ENCODE measurements at places on chromosomes 2 and 18.
A peak's percentile ranks its signal among the peaks of the same experiment; 100 is the strongest.

DNA sequence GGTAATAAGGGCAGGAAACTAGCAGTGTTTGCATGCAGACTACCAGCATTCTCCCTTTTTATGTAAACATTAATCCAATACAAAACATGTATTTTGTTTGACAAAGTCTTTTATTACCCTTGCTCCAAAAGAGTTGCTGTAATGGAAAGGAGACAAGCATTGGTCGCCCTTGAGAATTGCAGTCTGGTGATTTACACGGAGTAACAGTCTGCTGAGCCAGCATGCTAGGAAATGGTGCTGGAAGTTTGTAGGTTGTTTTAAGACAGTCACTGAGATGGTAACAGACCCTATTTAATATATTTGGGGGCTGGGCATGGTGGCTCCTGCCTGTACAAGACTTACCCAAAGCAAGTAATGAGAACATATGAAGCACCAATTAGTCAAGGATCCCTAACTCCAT, 2.8 kb upstream of the PRKCE start:
- DNase-seq: no peak

GRCh38 chr2:185700883-185701282, 37.7 kb upstream of the FSIP2 start:
- DNase-seq: no peak

DNA sequence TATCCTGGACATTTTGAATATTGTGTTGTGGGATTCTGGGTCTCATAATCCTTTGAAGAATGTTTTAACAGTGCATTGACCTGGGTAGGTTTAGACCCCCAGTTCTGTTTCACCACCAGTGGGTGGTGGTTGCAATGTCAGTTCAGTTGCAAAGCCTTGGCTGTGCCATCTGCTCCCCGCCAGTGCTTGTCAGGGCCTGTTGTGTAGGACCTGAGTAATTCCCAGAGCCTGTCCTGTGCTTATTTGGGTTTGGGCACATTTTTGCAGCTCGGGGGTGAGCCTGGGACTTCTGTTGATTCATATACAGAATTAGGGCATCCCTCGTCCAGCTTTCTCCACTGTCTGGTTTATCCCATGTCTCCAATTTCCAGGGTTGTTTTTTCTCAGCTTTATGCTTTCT, 24.8 kb downstream of the ATP9B start:
- no peak for DNase-seq

- no peak for DNase-seq
These were observed 162.6 kb upstream of the SIX3 start for GRCh38 chr2:44778671-44779476.

GRCh38 chr18:33817096-33817495, 239.1 kb downstream of the ASXL3 start:
- DNase-seq: no peak

DNA sequence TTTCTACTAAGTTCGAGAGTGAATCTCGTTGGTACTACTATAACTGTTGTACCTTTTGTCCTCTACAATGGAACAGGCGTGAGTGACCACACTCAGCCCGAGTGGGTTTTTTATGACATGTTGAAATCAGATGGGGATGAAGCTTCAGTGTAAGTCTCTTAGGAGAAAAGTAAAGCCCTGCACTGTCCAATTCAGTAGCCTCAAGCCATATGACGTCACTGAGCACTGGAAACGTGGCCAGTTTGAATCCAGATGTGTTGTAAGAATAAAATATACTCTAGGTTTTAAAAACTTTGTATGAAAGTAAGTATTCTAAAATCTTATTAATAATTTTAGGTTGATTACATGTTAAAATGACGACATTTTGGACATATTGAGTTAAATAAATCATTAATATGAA, 101.7 kb upstream of the SP3 start:
- DNase-seq: no peak

DNA sequence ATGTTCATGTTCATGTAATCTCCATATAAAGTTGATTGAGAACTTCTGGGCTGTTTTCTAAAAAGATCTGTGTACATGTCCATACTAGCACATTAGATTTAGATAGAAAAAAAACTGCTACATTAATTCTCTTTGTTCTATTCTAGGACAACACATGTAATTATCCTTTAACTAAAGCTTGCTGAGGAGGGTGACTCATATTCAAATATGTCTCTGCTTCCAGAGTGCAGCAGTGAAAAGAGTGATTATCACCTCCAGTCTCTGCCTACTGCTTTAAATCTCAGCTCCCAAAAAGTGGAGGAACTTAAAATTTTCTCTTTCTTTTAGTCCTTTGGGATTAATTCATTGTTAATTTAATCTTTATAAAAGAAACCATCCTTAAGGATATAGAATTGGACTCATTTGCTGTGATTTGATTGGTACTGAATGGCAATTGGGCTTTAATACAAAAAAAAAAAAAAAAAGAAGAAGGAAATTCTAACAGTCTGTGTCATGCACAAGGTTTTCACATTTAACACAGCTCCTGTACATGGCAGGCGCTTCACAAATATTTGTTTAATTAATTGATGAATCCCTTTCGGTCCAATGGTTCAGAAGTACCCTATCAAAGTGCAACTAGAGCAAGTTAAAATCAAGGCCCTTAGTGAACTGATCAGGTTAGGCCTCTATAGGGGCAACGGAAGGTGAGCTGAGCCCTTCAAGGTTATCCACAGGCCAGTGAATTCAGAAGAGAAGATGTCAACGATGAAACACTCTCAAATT, 214.0 kb upstream of the KCNJ3 start:
- DNase-seq: no peak

DNA sequence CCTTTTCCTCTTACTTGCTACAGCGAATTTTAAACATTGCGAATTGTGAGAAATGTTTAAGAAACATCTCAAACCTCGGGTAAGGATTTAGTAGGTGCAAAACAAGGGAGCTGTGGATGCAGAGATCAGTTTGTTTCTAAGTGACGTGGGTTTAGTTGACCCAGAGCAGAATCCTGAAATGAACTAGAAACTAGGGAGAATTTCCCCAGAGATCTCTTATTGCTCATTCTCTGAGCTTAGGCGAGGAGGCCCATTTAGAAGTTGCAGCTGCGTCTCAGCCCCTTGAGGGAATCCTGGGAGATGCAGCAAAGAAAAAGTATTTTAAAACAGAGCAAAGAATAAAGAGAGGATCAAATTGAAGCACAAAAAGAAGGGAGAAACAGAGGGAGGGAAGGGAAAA, 29.3 kb downstream of the FAM124B start:
- no peak for DNase-seq

- no peak for DNase-seq
These were observed 116.3 kb upstream of the HAAO start for GRCh38 chr2:42908518-42909200.

DNA sequence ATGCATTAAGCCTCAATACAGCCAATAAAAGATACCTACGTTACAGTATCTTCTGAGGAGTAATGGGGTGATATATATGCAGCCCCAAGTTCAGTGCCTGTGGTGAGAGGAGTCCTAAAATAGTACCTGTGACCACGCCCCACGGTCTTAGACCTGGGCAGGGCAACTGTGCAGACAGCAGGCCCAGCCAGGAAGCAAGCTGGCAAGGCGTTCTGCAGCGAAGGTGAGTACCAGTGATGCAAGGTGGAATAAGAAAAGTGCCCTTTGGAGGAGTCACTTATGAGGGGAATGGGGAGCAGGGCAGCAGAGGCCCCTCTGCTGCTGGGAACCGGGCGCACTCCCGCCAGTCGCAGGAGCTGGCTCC, 12.7 kb upstream of the MAP3K2 start:
- no peak for DNase-seq

GRCh38 chr18:12408247-12408869, 629 bp downstream of the PRELID3A start:
- DNase-seq: no peak

DNA sequence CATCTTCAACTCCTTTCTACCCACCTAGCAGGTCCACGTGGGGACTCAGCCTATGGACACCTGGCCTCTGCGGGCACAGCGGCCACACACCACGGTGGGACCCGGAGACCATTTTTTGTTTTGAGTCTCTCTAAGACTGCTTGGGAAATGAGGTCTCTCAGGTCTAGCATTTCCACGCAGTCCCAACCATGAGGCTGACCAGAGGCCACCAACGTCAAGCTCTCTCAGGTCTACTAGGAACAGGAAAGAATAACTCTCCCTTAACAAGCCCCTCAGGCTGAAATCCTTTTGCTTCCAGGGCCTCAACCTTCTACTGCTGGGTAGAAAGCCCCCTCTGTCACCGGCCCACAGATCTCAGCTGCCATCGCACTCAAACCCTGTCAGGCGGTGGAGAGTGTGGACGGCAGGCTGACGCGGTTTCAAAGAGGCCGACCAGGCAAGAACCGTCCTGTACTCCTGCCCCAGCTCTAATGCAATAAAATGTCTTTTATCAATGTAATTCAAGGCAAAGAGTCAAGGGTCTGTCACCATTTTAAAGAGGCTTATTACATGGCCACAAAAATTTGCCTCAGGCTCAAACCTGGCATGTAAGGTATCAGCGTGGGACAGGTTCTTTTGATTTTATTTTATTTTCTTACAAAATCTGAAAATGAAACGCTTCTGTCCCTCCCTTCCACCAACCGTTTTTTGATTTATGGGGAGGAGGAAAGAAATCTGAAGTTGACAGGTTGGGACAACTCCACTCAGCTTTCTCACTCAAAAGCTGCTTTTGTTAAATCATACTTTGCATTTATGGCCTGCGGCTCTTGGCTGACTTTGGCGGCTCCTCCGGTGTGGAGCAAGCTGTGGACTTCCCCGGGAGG, 74.0 kb downstream of the BCL11A start:
- no peak for DNase-seq

DNA sequence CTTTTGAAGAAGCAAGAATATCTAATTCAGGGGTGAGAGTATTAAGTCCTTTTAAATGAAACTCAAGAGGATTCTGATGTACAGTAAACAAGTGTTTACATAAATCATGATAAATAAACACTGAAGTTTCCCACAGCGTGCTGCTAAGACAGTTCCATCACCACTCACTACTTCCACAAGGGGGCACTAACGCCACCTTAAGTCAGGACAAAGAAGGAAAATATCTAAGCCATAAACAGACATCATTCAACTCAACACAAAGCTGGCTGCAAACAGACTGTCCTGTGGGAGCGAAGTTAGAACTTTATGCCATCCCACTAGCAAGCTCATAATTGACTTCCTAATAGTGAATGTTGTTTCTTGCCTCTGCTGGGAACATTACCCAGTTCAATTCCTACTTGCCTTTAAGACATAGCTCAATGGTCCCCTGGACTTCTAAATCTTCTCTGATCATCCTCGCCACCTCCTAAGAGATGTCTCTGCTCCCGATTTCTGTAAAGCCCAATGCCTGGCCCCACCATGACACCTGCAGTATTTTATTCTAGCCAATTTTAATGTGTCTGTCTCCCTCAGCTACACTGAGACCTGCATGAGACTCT, 36.5 kb downstream of the MRPL44 start:
- DNase-seq: peak; percentile 64

DNA sequence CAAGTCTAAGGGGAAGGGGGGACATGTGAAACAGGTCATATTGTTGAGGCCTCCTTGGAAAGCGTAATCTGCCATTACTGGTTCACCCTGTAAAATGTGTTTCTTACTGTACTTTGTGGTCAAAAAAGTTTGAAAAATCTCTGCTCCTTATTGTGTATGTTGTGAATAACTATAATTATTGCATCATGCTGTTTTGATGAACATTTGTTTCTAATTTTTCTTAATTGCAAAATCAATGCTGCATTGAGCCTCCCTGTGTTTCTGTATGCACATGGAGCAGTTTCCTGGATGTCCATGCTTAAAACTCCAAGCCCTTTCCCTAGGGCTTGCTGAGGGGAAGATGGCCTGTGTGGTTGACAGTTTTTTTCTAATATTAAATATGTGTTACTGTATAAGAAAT, 158.6 kb downstream of the RNF144A start:
- no peak for DNase-seq

GRCh38 chr2:4862031-4862430, 830.2 kb upstream of the SOX11 start:
- no peak for DNase-seq

GRCh38 chr2:137802038-137802437, 162.2 kb upstream of the HNMT start:
- no peak for DNase-seq

DNA sequence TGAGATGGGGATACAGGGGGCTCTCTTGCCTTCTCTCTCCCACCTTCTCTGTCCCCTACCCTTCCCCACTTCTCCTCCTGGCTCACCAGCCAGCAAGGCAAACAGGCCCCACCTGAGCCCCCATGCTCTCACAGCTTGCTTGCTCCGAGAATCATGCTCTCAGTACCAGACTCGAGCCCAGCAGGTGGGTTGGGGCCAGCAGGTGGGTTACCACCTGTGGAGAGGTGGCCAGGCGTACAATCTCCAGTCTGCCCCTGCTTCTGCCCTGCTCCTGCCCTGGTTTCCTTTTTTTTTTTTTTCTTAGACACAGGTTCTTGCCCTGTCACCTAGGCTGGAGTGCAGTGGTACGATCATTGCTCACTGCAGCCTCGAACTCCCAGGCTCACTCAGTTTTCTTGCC, 214.5 kb downstream of the SH3RF3 start:
- DNase-seq: no peak

DNA sequence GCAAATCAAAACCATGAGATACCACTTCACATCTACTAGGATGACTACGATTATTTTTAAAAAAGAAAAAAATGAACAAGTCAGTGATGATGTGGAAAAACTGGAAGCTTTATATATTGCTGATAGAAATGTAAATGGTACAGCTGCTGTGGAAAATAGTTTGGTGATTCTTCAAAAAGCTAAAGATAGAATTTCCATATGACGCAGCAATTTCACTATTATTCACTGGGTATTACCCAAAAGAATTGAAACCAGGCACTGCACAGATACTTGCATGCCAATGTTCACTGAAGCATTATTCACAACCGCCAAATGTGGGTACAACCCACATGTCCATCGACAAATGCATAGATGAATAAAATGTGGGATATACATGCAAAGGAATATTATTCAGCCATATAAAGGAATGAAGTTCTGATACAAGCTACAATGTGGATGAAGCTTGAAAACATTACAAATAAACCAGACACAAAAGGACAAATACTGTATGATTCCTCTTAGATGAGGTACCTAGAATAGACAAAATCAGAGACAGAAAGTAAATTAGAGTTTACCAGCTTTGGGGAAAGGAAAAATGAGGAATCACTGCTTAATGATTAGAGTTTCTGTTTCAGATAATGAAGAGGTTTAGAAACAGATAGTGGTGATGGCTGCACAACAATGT, 11.1 kb downstream of the RTTN start:
- no peak for DNase-seq

GRCh38 chr2:240637116-240637900, 12.0 kb downstream of the GPR35 start:
- no peak for DNase-seq

GRCh38 chr18:69364930-69365329, 35.8 kb upstream of the DOK6 start:
- no peak for DNase-seq

- no peak for DNase-seq
These were observed 107.9 kb upstream of the TEKT4 start for GRCh38 chr2:94763318-94763717.

GRCh38 chr18:45631077-45631476, 15.8 kb downstream of the SLC14A2 start:
- DNase-seq: no peak

DNA sequence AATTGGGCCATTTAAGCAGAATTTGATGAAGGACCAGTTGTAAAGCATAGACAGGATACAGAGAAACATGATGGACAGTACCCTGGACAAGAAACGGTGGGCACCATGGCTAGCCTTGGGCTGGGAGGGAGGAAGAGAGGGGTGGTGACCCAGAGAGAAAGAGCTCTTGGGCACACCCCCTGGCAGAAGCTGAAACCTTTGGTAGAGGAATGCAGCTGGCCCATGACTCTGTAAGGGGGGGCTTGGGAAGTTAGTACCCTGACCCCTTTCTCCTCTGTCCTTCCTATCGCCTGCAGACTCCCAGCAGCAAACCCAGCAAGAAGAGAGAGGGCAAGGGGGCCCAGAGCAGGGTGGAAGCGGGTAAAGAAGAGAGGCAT, 32.6 kb downstream of the MRPL44 start:
- DNase-seq: no peak

GRCh38 chr18:58570360-58571064, 58.4 kb downstream of the ALPK2 start:
- DNase-seq: no peak

Measured in heart right ventricle (tissue), 16 donors.